ENCODE measurements at places on chromosomes 12 and 14.

- no peak for DNase-seq
Measured at GRCh38 chr12:95203487-95204030, 13.7 kb downstream of the FGD6 start.

GRCh38 chr12:24222968-24223367, 273.5 kb upstream of the SOX5 start:
- DNase-seq: no peak

DNA sequence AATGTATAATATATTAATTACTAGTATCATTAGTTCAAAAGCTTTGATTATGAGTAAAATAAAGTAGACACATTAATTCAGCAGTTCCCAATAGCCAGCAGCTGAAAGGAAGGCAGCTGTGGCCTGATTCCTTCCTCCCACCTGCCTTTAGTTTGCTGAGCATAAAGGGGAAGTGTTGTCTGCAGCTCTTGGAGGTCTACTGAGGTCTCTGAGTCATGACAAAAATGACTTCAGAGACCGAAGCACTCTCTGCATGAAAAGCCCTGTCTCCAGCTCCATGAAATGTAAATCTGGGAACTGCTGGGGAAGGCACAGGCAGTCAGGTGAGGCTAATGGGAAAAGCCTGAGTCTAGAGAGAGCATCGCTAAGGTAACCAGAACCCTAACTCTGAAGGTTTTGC, 165.4 kb downstream of the NRXN3 start:
- no peak for DNase-seq

DNA sequence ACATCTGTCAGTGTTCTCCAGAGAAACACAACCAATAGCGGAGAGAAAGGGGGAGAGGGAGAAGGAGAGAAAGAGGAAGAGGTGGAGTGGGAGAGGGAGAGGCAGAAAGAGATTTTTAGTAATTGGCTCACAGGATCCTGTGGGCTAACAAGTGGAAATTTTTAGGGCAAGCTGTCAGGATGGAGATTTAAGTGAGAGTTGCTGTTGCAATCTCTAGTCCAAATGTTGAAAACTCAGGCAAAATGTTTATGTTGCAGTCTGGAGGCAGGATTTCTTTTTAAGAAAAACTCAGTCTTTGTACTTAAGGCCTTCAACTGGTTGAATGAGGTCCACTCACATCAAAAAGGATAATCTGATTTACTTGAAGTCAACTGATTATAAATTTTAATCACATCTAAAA, 12.5 kb upstream of the GLIPR1L2 start:
- no peak for DNase-seq

DNA sequence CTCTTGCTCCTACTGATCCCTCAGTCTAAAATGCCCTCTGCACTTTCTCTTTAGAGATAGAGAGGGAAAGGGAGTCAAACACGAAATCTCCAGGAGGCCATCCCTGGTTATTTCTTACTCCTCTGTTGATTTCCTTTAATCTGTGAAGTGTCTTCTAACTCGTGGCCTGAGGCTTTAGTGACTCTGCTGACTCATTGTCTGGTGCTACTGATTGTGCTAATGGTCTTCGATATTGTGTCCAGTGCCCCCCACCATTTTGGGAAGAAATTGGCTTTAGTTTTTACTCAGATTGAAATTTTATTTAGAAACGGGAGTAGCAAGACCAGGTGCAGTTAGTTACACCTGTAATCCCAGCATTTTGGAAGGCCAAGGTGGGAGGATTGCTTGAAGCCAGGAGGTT, 839 bp downstream of the CLEC9A start:
- no peak for DNase-seq

- DNase-seq: no peak
Measured at GRCh38 chr12:12195081-12195480, 71.8 kb downstream of the LRP6 start.

DNA sequence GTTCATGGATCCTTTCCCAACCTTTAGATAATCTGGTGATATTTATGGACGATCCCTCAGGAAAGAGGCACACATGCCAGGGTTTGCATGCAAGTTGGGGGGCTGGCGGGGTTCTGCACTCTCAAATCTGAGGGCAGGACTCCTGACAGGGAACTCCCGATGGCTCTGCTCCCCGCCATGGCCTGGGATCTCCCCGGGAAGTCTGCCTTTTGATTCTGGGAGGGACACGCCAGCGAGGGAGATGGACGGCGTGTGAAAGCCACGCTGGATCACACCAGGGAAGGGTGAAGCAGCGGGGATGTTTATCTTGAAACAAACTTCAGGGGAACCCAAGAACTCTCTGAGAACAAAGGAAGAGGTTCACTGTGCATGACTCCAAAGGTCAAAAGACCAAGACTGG, 43.6 kb downstream of the LGMN start:
- DNase-seq: no peak

GRCh38 chr14:95102680-95103044, 54.7 kb downstream of the DICER1 start:
- no peak for DNase-seq

DNA sequence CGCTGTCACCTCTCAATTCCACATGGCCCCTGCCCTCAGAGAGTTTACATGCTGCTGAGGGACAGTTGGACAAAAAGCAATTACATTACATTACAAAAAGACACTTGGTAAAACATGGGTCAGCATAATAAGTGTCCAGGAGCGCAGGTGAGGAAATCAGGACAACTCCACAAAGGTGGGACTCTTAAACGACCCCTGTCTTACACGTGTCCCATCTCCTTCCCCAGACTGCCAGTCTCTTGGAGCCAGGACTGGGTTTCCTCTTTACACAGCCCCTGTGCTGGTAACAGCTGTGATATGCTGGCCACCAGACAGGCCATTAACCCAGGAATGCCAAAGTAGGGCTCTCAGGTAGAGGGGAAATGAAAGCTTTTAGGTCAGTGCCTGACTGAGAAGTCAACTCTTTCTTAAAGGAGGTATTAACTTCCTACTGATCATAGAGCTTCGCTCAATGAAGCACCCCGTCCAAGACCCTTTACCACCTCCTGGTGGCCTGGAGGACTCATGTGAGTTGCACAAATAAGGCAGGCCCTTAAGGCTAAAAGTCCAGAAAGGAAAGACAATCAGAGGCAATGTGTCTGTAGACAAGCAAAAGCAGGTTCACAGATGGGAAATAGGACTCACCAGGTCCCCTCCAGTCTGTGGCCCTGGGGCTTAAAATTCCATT, 55.5 kb downstream of the ANO2 start:
- peak; percentile 3 for DNase-seq

GRCh38 chr14:92471919-92472318, 41.7 kb upstream of the RIN3 start:
- no peak for DNase-seq

- DNase-seq: no peak
Measured at GRCh38 chr14:86802726-86803125, 1190.3 kb downstream of the GALC start.

- no peak for DNase-seq
Measured at GRCh38 chr12:87853448-87854003, 175.7 kb downstream of the C12orf50 start.

DNA sequence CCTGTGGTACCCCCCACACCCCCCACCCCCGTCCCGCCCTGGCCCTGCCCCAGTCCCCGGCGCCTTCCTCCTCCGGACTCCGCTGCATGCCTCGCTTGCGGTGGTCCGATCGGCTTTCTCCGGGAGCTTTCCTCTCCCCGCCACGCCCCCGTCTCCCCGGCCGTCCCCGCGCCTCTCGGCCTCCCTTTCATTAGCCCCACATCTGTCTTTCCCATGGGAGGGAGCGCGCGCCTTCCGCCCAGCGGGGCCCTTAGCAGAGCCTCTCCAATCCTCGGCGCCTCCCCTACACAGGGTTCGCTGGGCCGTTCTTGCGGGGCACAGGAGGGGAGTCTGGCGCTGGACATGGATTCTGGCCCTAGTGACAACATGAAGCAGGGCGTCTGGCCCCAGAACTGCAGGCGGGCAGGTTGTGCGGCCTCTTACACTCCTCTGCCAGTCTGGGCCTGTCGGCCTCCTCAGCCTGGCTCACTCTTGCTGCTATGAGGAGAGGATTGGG, 1.5 kb upstream of the EFS start:
- DNase-seq: no peak

- DNase-seq: no peak
Measured at GRCh38 chr14:54226103-54226502, 170.7 kb upstream of the CDKN3 start.

DNA sequence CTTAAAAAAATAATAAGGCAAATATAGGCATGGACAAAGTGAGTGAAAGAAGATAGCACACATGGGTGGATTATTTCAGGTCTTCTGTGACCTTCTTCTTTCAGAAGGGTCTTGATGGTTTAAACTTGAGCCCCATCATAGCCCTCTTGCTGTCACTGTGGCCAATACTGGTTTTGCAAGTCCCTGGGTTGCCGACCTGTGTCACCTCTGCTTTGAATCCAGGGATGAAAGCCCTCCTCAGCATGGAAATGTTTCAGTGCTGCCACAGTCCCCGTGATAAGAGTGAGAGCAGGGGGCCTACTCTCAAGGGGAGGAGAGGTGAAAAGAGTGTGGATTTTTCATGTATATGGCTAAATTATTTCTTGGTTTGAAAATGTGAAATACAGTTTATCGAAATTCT, 30.2 kb upstream of the ATF1 start:
- no peak for DNase-seq

GRCh38 chr12:65827342-65827741, 3.1 kb downstream of the HMGA2 start:
- DNase-seq: no peak

DNA sequence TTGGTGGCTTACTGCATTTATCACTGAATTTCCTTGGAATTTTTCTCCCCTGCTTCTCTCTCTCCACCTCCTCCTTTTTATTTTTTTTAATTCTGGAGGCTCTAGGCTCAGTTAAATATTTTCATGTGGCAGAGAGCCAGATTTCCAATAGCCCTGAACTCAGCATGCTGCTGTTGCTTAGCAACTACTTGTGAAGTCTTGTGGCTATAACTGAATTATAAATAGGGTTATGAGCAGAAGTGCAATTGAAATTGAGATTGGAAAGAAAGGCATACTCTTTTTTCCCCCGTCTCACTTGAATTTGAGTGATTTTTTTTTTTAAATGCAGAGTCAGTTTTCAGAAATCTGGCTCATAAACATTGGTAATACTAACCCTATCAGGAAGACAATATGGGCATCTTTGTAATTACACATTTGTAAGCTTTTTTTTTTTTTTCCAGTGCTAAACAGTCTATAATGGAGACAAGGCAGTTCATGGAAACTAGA, 38.3 kb downstream of the ATF7IP start:
- no peak for DNase-seq

- DNase-seq: no peak
Measured at GRCh38 chr14:75711796-75712211, 50.8 kb downstream of the TTLL5 start.

- DNase-seq: no peak
Measured at GRCh38 chr12:52917800-52918199, 12.9 kb upstream of the KRT8 start.

DNA sequence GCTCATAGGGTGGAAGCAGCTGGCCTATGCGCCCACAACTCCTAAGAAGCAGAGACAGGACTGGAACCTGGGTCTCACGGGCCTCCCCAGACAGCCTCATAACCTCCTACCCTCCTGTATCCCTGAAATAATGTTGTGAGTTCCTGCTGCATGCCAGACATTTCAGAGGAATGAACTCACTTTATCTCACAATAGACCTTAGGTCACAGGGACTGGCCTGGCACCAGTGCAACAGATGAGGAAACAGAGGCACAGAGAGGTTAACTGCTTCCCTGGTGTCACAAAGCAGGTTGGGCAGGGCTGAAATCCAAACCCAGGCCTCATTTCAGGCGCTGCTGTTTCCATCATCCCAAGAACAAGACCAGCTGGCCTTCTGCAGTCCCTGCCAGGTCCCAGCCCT, 5.3 kb downstream of the PHETA1 start:
- DNase-seq: no peak

- DNase-seq: no peak
Measured at GRCh38 chr14:82366803-82367202, 833.1 kb upstream of the SEL1L start.

- DNase-seq: no peak
Measured at GRCh38 chr12:115650026-115650425, 627.5 kb downstream of the MED13L start.

DNA sequence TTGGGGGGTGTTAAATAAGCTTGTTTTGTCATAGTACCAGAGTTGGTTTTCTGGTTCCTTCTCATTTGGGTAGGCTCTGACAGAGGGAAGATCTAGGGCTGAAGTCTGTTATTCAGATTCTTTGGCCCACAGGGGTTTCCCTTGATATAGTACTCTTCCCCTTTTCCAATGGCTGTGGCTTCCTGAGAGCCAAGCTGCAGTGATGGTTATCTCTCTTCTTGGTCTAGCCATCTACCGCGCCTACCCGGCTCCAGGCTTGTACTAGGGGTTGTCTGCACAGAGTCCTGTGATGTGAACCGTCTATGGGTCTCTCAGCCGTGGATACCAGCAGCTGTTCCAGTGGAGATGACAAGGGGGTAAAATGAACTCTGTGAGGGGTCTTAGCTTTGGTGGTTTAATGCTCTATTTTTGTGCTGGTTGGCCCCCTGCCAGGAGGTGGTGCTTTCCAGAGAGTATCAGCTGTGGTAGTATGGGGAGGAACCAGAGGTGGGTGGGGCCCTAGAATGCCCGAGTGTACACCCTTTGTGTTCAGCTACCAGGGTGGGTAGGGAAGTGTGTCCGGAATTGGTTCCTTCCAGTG, 209.7 kb downstream of the GPHN start:
- no peak for DNase-seq

DNA sequence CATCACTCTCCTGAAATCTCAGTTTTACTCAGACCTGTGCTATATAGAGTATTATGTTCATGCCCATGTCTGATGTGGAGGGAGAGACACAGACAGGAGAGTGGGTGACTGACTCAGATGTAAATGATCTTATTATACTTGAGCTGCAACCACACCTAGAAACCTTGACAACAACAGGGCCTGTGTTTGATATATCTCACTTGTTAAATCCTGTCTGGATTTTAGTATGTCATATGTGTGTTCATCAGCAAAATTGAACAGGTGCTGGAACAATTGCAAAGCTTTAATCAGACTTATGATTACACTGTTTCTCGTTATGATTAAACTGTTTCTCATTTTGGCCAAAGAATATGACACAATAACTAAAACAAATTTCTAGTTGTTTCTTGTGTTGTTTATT, 37.7 kb downstream of the DIP2B start:
- DNase-seq: no peak

- DNase-seq: no peak
Measured at GRCh38 chr14:67269298-67270060, 28.2 kb downstream of the PALS1 start.

- DNase-seq: no peak
Measured at GRCh38 chr12:104649217-104649824, 192.6 kb downstream of the CHST11 start.

DNA sequence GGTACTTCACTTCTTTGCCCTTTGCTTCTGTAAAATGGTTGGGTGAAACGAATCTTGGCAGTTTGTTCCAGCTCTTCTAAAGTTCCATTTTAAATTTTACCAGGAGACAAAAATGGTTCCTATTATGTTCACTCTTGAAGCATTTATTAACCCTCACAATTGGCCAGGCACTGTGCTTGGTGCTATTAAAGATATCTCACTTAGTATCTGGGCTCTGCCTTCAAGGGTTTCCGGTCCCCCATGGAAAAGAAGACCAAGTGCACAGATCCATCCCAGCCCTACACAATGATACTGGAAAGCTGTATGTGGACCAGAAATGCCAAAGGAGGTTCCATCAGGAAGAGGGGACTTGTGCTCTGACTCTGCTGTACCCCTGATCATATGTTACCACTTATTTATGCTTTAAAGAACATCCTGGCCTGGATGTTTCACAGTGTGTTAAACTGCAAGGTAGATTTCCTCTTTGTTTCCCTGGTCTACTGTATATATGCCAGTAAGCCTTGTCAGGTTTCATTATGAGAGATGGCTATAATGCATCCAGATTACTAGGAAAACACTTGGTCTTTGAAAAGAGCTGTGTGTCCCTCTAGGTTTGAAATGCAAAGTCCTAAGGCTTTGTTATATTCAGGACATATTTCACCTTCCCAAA, 154.8 kb downstream of the PRKCH start:
- no peak for DNase-seq
